AG08395 (cell line): ENCODE measurements at places on chromosomes 7 and 10.

DNA sequence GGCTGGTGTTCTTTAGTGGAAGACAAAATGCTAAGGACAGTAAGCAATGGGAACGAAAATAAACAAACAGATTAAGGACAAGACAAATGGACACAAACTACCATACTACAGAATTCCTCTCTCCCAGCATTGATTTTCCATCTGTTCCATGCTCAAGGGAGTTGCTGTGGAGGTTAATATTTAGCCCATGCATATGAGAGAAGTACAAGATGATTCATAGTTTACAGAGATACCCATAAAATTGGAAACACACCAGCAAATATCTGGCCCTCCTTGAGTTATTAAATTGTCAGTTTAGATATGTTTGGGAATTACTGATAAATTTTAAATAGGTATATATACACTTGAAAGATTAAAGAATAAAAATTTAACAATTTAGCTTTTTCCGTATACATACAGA is 69.8 kb downstream of the GLI3 start:
- no peak for DNase-seq

GRCh38 chr10:8133146-8133545 is 78.7 kb downstream of the GATA3 start:
- no peak for DNase-seq

DNA sequence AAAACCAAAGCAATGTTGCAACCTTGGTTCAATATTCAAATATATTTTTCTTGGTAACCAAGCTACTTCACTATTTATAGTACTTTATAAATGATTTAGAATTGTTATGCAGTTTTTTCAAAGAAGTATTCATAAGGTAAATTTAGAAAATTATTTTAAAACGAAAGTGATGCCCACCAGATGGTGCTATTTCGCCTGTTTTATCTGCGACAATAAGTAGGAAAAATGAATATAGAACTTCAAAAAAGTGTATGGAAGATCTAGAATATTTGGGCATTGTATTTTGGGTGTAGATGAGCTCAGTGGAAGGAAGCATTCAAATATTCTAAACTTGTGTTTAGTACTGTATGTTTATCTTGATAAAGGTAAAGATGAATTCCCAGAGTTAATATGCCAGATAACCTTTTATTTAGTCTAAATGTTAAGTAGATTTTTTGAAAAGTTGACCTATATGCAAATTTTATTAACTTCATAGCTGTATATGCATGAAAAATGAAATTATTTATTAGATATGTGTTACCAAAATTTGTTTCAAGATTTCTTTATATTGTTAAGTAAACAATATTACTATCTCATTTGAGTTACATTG is 93.2 kb downstream of the ADK start:
- DNase-seq = no peak

DNA sequence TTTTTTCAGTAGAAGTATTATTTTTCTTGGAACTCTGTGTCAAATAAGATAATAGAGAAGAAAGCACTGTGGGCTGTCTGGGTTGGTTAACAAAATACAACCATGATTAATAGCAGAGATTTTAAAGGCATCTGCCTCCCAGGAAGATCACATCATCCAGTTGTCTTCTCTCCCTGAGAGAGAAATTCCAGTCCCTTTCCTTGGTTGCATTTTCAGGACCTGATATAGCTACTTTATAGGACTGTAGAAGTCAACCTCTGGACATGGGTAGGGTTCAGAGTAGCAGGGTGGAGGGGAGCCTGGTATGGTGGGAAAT is 309.9 kb upstream of the IGFBP3 start:
- no peak for DNase-seq
